ENCODE measurements at places on chromosomes 4 and X.

GRCh38 chr4:177391287-177391686, 51.0 kb downstream of the AGA start:
- peak; percentile 14 for DNase-seq

DNA sequence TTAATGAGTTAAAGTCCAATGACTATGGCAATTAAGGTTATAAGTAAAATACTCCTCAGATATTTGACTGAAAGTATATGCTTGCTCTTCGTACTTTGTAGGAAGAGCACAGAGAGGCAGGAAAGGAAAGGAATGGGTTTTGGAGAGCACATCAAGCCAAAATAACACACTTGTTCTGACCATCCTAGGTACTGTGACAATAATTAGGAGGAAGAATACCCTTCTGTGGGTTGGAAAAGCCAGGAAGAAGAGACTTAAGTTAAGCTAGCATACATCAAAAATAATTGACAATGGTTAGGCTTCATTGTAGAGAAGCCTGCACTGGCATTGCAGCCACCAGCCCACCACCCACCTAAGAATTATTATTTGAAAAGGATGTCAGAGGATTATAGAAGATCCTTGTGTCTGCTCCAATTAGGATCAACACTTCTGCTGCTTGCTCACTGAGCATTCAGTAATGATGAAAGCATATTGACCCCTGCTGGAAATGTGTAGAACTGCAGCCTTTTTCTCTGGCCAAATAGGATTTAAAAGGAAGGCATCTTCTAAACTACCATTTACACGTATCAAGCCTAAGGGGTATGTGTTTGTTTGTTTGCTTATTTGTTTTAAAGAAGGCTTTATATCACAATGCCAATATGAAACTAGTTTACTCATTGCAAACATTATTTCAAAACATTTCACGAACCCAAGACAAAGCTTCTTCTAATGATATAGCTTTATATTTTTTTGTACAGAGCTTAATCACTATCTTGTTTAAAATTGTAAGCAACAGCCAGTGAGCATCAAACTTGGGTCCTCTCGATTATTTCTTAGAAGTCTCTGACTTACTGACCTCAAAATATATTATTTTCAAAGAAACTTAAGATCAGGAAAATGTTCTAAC, 286.2 kb upstream of the TET2 start:
- DNase-seq = peak; percentile 43

GRCh38 chr4:186684220-186684619, 39.4 kb downstream of the FAT1 start:
- no peak for DNase-seq

DNA sequence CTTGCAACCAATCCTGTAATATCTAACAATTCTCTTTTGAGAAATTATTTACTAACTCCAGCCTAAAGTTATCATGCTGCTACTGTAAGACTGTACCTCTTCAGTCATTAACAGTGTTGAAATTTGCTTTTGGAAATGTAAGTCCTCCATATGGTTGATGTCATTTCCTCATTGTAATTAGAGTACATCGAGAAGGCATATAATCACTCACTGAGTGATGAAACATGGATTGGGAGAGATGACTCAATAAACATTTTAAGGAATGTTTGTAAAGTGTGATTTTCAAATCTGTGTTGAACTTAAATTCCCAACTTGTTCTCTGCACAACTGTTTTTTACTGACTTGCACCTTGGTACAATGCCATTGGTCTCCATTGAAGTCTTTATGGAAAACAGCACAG, 61.2 kb downstream of the HMGB2 start:
- DNase-seq = peak; percentile 53

- peak; percentile 18 for DNase-seq
Observed at GRCh38 chr4:184693056-184693455, 40.8 kb downstream of the CENPU start.

DNA sequence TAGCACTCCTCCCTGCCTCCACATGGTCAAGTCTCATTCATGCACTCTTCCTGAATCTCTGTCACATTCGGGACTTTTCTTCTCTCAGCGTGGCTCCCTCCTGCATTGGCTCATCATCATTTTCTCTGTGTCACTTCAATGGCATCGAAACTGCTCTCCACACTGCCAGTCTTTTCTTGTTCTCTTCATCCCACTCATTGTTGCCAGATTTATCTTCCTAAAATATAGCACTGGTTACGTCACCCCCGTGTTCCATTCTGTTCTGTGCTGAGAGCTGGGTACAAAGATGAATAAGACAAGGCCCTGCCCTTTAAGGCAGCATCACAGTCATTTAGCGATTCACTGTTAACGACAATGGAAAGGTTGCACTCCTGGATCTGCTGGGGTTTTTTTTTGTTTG, 174.4 kb upstream of the TBC1D9 start:
- no peak for DNase-seq

DNA sequence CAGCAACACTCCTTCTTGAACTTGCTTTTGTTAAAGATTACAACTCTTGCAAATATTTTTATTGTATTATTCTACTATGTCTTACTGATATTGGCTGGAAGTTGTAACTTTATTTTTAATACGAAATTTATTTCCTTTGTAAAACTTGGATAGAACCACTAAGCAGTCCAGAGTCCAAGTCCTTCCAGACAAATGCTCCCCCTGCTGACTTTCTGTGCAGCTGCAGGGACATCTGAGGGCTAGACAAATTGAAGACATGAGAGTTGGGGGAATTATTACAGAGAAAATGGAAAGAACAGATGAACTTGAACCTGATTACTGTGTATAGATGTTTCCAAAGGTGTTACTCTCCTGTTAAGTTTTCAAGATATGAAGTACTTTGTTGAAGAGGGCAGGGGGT, 238.8 kb downstream of the GRIA3 start:
- no peak for DNase-seq

- DNase-seq = no peak
Observed at GRCh38 chrX:41558531-41558930, 111.4 kb downstream of the NYX start.

- DNase-seq = peak; percentile 81
Observed at GRCh38 chr4:41176340-41176739, 38.0 kb downstream of the APBB2 start.

DNA sequence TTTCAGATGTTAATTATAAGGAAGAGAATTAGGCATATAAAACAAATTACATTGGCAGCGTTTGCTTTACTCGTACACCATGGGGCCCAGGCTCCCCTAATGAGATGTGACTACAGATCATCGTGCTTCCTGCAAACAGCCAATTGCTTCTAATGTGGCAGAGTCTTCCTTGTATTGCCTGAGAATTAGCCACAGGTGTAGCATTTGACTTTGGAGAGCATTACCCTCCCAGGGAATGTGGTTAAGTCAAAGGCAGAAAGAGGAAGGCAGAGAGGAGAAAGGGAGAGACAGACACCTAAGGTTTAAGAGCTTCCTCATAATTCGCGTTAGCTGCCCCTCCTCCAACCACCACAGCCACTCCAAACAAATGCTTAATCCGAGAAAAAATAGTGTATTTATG, 97.0 kb downstream of the MID1IP1 start:
- DNase-seq = no peak

DNA sequence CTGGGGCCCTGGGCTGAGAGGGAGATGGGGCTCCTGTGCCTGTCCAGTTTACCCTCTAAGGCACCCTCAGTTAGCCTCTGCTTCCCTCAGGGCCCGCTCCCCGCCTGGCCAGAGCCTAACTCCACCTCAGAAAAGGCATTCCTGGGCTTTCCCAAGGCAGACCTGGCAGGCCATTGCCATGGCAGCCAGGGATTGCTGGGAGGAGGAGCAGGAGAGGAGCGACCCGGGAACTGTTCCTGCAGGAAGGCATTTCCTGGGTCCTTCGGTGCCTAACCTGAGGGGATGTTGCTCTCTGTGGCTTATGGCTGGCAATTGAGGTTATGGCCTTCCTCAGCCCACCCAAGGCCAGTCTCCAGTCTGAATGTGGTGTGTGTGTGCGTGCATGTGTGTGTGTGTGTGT, 131.3 kb downstream of the PJA1 start:
- DNase-seq = no peak

- peak; percentile 17 for DNase-seq
Observed at GRCh38 chr4:121217351-121217750, 53.2 kb upstream of the TNIP3 start.

- DNase-seq = no peak
Observed at GRCh38 chr4:15784959-15785634, 7.0 kb downstream of the CD38 start.

DNA sequence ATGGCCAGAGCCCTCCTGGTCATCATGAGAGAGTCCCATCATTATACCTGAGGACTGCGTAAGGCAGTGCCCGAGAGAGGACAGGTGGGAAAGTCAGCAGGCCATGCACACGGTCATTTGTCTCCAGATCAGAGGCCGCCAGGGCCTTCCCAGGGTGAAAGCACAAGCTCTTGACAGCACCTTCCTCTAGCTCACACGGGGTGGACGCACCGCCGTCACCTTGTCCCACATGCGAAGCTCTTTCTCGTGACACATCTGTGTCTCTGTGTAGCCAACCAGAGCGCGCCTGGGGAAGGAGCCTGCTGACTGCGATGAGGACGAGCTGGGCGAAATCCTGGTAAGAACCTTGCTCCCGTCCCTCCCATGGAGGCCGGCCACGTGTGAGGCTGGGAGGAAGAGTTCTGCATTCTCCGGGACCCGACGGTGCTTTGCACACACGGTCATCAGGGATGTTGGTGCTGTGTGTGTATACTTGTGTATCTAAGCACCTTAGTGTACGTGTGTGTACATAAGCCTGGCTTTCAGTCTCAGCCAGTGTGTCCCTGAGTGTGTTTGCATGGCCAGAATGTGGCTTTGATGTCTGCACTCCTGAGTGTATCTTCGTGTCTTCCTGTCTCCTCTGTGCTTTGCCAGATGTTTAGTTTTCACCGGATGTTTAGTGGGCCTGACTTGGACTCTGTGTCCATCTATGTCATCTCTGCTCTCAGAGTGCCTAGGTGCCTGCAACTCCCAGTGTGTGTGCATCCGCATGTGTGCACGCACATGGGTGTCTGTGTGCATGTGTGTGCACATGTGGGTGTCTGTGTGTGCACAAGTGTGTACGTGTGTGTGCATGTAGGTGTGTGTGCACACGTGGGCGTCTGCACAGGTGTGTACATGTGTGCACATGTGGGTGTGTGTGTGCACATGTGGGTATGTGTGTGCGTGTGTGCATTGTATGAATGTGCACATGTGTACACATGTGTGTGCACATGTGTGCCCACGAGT, 15.1 kb downstream of the ATP5ME start:
- DNase-seq = no peak

DNA sequence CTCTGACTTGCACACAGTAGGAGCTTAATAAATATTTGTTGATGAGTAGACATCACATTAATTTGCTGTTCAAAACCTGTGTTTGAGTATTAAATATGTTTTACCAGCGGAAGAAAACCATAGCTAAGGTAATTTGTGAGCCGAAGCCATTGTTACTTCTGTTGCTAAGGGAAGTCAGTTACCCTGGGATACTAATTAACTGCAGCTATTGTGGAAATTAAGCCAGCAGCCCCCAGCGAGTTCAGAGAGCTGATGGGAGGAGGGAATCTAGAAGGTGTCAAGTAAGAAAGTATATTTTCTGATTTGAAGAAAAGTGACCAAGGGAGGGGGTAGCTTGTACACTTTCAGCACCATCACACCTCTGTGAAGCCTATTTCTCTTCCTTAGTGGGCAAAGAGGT, 76.7 kb upstream of the IGSF1 start:
- no peak for DNase-seq

- no peak for DNase-seq
Observed at GRCh38 chr4:20151436-20151835, 100.3 kb upstream of the SLIT2 start.

DNA sequence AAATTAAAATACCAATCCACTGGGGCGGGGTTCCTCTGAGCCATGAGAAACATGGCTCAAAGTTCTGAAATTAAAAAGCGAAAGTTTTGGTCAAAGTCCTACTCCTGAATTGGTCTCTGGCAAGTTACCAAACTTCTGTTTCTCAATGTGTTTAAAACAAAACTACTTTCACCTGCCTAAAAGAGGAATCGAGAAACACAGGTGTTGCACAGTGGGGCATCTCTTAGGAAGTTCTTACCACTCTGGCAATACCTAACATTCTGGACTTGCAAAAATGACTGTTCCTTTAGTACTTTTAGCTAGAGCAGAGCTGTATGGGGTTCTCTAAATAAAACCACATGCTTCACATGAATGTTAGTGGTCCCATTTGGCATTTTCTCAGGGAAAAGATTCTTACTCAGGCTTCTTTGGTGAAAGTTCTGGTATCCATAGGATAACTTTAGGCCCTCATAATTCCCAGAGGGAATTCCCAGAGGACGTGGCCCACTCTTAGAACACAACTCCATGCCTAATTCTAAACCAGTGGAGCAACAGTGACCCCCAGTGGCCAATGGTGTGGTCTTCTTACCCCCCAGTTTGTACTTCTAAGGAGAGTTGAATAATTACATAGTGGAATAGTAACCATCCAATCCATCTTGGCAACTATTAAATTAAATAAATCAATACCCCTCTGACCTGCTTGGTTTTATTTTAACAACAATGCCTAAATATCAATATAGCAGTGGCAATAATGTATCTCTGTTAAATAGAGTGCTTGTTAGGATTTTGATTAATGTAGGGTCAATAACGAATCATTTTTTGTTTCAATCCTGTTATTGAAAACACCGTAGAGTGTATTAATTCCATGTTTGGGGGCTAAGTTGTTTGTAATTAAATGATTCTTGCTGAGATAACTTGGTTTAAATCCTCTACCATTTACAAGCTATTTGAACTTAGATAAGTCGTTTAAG, 21.9 kb downstream of the BMP3 start:
- DNase-seq = peak; percentile 19

DNA sequence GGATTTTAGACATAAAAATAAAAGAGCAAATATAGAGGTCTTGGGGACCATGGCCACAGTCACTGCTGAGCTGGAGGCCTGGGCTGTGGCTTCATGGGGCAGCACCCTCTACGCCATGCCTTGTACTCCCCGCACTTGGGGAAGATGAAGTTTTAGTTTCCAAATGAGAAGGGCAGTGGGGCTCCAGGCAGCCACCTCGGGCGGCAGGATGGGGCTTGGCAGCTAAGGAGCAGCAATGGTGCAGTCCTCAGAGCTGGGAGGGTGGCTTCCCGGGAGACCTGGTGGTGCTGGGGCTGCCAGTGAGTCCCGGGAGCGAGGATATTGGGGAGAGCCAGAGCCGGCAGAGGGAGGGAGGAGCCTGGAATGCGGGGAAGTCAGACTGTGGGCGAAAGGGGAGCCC, 2.4 kb downstream of the CXCR3 start:
- no peak for DNase-seq
